ENCODE measurements at places on chromosomes 2 and 18. TPM values are rescaled to one million over a fixed set of nuclear protein-coding genes. Genes with fewer than 3 reads are reported as not detected.

SLC16A14 gene
- total RNA-seq = 1.8 TPM

ZNF516 gene
- 22.1 TPM for total RNA-seq

CD207 gene
- total RNA-seq = not detected

ALPG gene
- total RNA-seq = not detected

LIMS4 gene
- total RNA-seq = 3.1 TPM

PRKAG3 gene
- total RNA-seq = 0.52 TPM

APLF gene
- 5.6 TPM for total RNA-seq

CNTNAP5 gene
- not detected for total RNA-seq

TRABD2A gene
- 4.0 TPM for total RNA-seq

TMEFF2 gene
- 3.3 TPM for total RNA-seq

L3MBTL4 gene
- 0.13 TPM for total RNA-seq

CACNB4 gene
- 10.8 TPM for total RNA-seq

RTP5 gene
- not detected for total RNA-seq

FOSL2 gene
- 84.3 TPM for total RNA-seq

PLEK gene
- 0.07 TPM for total RNA-seq

AGXT gene
- total RNA-seq = not detected

COL6A3 gene
- total RNA-seq = 2,074 TPM

CENPA gene
- 2.7 TPM for total RNA-seq

ERMN gene
- 1.1 TPM for total RNA-seq

ZNF521 gene
- total RNA-seq = 20.7 TPM

MALL gene
- 48.5 TPM for total RNA-seq

UCN gene
- 0.85 TPM for total RNA-seq

RNU2-63P gene
- total RNA-seq = not detected

GPR39 gene
- total RNA-seq = 6.4 TPM

REG3A gene
- not detected for total RNA-seq

CIB4 gene
- total RNA-seq = not detected

DSG1 gene
- total RNA-seq = not detected

SP9 gene
- total RNA-seq = not detected

PEX13 gene
- total RNA-seq = 31.5 TPM

KLHL14 gene
- total RNA-seq = not detected

IL36B gene
- total RNA-seq = not detected

SP140L gene
- 8.2 TPM for total RNA-seq

FBLN7 gene
- 17.7 TPM for total RNA-seq

UGT1A5 gene
- total RNA-seq = not detected

NAT8 gene
- not detected for total RNA-seq

SPTBN1 gene
- 465 TPM for total RNA-seq

PJVK gene
- 2.5 TPM for total RNA-seq

AMER3 gene
- not detected for total RNA-seq

HMSD gene
- total RNA-seq = not detected

ATG16L1 gene
- 34.0 TPM for total RNA-seq

XIRP2 gene
- not detected for total RNA-seq

ING5 gene
- 40.1 TPM for total RNA-seq

ARHGAP28 gene
- 0.03 TPM for total RNA-seq

ALPI gene
- total RNA-seq = not detected

SLC4A3 gene
- total RNA-seq = 4.0 TPM

SRD5A2 gene
- not detected for total RNA-seq

WNT10A gene
- not detected for total RNA-seq

PCARE gene
- not detected for total RNA-seq
